ENCODE measurements at places on chromosomes 5 and 9. TPM values are rescaled to one million over a fixed set of nuclear protein-coding genes. Genes with fewer than 3 reads are reported as not detected.

DNA sequence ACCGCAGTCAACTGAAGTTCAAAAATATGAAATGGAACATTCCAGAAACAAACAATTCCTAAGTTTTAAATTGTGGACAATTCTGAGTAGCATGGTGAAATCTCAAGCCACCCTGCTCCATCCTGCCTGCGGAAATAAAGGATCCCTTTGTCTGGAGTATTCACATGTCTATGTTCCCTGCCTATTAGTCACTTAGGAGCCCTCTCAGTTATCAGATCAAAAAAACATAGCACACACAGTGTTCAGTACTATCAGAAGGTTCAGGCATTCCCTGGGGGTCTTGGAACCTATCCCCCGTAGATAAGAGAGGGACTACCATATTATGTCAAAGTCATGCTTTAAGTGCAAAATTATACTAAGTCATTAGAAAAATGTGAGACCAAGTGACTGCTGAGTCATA is 300.8 kb downstream of the SEMA5A start:
- no peak for DNase-seq

DNA sequence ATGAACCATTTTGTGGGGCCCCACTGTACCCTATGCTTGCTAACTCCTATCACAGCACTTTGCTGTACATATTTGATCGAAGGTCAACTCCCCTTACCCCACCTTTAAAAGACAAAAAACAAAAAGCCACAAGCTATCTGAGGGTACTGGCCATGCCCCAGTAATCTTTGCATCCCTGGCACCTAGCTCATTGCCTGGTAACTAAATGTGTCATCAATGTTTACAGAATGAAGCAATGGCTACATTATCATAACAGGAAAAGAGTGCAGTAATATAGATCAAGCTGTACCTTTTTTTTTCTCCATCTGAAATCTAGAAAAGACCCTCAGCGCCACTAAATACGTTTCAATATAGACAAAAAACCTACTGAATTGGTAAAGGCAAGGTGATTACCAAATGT is 188.0 kb downstream of the ELAVL2 start:
- no peak for DNase-seq

DNA sequence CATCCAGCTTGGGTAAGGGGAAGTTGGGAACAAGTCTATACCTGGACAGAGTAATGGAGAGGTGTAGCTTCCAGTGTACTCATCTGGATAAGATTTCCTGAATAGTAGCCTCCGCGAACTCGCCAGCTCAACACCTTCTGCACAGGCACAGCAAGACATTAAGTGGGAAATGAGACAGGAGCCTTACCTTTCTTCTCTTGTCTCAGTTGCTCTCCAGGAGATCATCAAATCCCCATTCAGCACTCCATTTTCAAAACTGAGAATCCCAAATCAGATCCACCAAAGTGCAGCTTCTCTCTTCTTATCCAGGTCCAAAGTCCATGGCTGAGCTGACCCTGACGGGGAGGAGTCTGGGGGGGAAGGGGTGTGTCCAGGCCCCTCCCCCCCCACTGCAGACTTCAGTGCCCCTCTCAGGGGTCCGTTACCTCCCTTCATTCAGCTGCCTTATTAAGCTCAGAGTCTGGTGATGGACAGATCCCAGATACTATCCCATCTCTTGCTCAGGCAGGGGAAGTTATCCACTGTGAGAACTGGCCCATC is 5.9 kb upstream of the MGAT1 start:
- no peak for DNase-seq

GRCh38 chr5:168426007-168426863 is 60.0 kb upstream of the RARS1 start:
- no peak for DNase-seq

DNA sequence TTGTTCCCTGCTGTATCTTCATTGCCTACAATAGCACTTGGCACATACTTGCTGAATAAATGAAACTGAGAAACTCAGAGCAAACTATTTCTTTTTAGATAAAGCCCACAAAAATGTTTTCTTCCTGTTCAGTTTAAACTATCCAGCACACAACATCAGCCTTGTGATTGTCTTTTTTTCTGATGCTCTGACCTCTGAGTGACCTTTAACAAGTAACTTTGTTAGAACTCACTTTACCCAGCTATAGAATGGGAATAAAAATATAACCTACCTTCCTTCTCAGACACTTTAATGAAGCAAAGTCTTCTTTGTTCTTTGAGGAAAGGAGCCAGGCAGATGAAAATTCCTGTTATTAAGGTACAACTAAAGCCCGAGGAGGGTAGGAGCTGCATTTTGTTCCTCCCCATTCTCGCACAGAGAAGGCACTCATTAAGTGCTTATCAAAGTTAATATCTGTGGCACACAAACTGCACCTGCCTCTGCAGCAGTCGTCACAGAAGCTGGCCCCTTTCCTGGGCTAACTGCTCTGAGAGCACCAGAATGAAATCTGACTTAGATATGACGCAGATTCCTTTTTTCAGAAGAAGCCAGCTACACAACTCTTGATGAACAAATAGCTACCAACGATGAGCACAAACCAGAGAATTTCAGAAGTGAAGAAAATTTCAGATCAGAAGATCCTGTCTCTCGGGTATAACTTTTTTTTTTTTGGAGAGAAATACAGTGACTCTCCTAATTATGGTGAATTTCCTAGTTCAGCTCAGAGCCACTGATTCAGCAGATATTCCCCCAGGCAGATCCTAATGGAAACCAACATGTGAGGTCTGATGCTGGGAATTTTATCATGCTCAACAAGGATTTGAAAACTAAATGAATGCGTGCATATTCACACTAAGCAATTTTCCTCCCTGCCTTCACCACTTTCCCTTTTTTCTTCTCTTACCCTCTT is 31.0 kb upstream of the NR3C1 start:
- DNase-seq = no peak

- DNase-seq = no peak
Measured at GRCh38 chr5:14407746-14408175, 173.8 kb upstream of the OTULINL start.

GRCh38 chr5:21806943-21807342 is 1046.2 kb downstream of the CDH12 start:
- peak; percentile 8 for DNase-seq

- DNase-seq = no peak
Measured at GRCh38 chr5:77444356-77444755, 47.8 kb downstream of the WDR41 start.

- DNase-seq = no peak
Measured at GRCh38 chr9:91483189-91483691, 59.6 kb upstream of the NFIL3 start.

DNA sequence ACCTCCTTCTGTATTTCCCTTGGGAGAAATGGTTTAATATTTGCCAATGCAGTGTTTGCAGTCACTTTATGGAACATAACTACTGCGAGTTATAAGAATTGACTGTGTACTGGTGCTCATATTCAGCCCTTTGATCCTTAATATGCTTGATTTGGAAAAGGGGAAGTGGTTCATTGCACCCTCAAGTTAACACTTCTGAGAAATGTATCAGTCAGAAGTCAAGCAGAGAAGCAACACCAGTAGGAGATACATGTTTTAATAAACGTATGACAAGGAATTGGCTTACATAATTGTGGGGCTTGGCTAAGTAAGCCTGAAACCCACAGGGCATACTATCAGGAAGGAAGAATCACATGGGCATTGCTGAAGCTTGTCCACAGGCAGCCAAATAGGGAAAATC is 131.0 kb upstream of the SPRY4 start:
- no peak for DNase-seq

GRCh38 chr5:179227580-179228311 is 117.5 kb downstream of the ADAMTS2 start:
- DNase-seq = no peak

DNA sequence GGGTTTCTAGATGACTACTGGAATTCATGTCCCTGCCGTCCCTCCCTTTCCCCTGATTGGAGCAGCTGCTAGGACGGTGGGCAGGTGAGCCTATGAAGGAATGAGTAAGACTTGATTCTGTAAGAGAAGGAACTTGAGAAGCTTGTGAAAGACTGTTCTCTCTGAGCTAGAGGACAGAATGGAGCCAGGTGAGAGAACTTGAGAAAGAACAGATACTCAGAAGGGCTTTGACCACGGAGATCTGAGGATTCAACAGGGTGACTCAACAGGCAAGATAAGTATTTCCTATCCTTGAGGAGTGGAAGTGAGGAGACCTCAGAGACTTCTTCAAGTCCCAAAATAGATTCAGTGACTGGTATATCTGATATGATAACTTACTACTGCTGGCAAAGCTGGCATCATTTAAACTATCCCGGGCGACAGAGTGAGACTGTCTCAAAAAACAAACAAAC is 41.9 kb downstream of the HSDL2 start:
- DNase-seq = no peak

DNA sequence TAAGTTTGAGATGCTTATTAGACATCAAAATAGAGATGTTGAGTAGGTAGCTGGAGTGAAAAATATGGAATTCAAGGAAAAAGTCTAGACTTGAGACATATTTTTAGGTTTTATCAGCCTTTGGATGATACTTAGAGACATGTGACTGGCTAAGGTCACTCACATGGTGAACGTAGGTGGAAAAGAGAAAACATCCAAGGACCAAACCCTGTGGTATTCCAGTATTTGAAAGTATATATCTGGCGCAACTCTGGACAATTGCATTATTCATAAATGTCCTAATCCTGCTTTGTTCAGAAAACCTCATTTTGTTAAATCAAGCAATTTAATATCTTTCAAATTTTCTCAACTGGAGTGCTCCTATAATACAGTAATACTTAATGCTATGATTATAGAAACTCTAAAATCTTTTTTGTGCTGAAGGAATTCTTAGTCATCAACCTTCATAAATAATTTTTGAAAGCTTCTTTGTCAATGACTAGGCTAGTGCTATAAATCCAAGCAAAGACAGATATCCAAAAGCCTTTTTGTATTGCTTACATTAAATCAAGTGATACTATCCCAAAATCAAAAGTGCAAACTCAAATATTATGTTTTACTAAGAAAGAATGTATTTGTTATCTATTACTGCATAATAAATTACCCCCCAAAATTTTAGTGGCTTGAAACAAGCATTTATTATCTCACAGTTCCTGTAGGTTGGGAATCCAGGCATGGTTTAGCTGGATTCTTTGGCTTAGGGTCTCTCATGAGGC is 452.0 kb downstream of the ENC1 start:
- DNase-seq = no peak

- DNase-seq = no peak
Measured at GRCh38 chr5:56429110-56429561, 196.0 kb upstream of the ANKRD55 start.

DNA sequence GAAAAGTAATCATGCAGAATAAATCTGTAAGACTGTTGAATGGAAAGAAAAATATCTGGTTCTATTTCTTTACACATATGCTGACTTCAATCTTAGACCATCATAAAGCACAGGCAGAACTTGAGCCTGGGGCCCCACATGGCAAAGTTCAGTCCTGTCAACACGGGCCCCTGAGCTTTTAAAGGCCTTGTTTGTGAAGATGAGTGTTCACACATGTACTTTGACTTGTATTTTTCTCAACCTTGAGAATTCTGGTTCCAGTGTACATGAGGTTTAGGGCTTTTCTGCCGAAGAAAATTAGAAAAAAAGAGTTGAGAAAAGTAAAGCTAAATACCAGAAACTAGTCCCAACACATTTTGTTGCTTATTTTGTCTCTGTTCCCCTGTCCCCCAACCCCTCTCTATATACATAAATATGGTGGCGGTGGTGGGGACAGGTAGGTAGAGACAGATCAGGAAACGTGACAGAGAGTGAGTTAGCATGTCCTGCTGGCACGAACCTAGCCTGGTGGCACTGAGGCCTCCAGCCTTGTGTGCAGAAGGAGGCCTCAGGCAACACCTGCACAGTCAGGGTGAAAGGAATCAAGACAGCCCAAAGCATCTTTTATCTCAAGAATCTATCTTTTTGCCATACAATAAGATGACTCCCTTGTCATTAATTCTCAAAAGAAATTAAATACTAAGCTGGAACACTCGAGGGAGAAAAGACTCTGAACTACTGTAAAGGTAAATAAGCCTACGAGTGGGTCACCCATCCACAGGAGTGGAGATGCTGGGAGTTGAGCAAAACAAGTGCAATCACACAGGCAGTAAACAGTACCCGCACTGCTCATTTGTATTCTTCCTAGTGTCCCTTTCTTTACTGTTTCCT is 22.9 kb downstream of the LIFR start:
- DNase-seq = no peak

- no peak for DNase-seq
Measured at GRCh38 chr9:14313951-14314423, at the start of gene NFIB. Gene NFIB (minus strand): TSS chr9:14314141. CDS start chr9:14313511, 630 bp downstream.

DNA sequence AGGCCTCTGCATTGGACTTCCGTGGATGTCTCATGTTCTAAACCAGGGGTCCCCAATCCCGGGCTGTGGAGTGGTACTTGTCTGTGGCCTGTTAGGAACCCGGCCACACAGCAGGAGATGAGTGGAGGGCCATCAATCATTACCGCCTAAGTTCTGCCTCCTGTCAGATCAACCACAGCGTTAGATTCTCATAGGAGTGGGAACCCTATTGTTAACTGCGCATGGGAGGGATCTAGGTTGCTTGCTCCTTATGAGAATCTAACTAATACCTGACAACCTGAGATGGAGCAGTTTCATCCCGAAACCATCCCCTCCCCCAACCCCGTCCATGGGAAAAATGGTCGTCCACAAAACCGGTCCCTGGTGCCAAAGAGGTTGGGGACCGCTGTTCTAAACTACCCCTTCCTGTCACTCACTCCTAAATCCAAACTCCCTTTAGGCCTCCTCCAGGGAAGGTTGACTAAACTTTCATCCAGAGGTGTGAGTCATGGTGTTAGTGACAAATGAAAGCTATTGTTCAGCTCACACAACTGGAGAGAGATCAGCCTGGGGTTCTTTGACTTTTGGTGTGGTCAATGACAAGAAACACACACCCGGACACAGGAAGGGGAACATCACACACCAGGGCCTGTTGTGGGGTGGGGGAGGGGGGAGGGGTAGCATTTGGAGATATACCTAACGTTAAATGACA is 9.5 kb downstream of the KCNV2 start:
- DNase-seq = no peak

GRCh38 chr9:107018861-107019545 is 156.0 kb downstream of the ZNF462 start:
- DNase-seq = peak; percentile 22

- no peak for DNase-seq
Measured at GRCh38 chr5:136529081-136529480, 163.7 kb upstream of the TRPC7 start.

Gene IRGM
- polyA plus RNA-seq = not detected

Gene OR1Q1
- polyA plus RNA-seq = 1.1 TPM

Gene CTXN3
- polyA plus RNA-seq = not detected

Gene GHR
- 0.90 TPM for polyA plus RNA-seq

Gene DAPK1
- polyA plus RNA-seq = 4.7 TPM

Gene TRIM32
- 31.5 TPM for polyA plus RNA-seq

Gene SHB
- polyA plus RNA-seq = 18.6 TPM

Gene UBLCP1
- polyA plus RNA-seq = 20.8 TPM
